WTC11 (cell line): ENCODE measurements at places on chromosomes 16 and 17. TPM values are rescaled to one million over a fixed set of nuclear protein-coding genes. Genes with fewer than 3 reads are reported as not detected.

GRCh38 chr17:81309140-81309858, 14.2 kb upstream of the SLC38A10 start:
- H3K4me3 ChIP-seq: peak overlapping the region; percentile 27
- no peaks in the 10 kb centered on the region; the same call in 1 of the 2 replicates for H3K27me3 ChIP-seq
- H3K27ac ChIP-seq: peak overlapping the region; percentile 92
- peaks cover 9% of the 10 kb centered on the region for H3K4me1 ChIP-seq
- DNase-seq: peak; percentile 64

Gene RNF135
- total RNA-seq: 10.3 to 12.3 TPM (median 10.4 TPM) in 3 replicates

GRCh38 chr17:11278992-11279270, 37.9 kb downstream of the SHISA6 start:
- peaks cover 3% of the 10 kb centered on the region; the same call in 1 of the 2 replicates for H3K27me3 ChIP-seq
- DNase-seq: no peak
- no peak overlapping the region for H3K4me3 ChIP-seq
- H3K36me3 ChIP-seq: peaks cover 34% of the 10 kb centered on the region

GRCh38 chr16:46555951-46556350, 65.2 kb downstream of the SHCBP1 start:
- no peak for DNase-seq
- H3K27me3 ChIP-seq: peaks cover 18% of the 10 kb centered on the region
- H3K4me1 ChIP-seq: peaks cover 3% of the 10 kb centered on the region; the same call in 1 of the 2 replicates
- no peaks in the 10 kb centered on the region for H3K36me3 ChIP-seq

Gene PITPNM3
- total RNA-seq: 2.1 to 2.8 TPM (median 2.3 TPM) in 3 replicates

Gene KDM6B
- total RNA-seq: 13.2 to 16.1 TPM (median 15.8 TPM) in 3 replicates

GRCh38 chr17:40487371-40488020, 13.9 kb downstream of the TNS4 start:
- no peak overlapping the region for H3K27ac ChIP-seq
- H3K27me3 ChIP-seq: peaks cover 2% of the 10 kb centered on the region; the same call in 1 of the 2 replicates
- DNase-seq: no peak
- H3K36me3 ChIP-seq: no peaks in the 10 kb centered on the region

Gene PEMT
- 51.9 to 54.6 TPM (median 53.1 TPM) in 3 replicates for total RNA-seq

Gene KRTAP9-8
- total RNA-seq: not detected in 3 replicates

Gene ZDHHC7
- 35.7 to 38.7 TPM (median 38.1 TPM) in 3 replicates for total RNA-seq

Gene KCNAB3
- total RNA-seq: 3.2 to 6.7 TPM (median 6.5 TPM) in 3 replicates

DNA sequence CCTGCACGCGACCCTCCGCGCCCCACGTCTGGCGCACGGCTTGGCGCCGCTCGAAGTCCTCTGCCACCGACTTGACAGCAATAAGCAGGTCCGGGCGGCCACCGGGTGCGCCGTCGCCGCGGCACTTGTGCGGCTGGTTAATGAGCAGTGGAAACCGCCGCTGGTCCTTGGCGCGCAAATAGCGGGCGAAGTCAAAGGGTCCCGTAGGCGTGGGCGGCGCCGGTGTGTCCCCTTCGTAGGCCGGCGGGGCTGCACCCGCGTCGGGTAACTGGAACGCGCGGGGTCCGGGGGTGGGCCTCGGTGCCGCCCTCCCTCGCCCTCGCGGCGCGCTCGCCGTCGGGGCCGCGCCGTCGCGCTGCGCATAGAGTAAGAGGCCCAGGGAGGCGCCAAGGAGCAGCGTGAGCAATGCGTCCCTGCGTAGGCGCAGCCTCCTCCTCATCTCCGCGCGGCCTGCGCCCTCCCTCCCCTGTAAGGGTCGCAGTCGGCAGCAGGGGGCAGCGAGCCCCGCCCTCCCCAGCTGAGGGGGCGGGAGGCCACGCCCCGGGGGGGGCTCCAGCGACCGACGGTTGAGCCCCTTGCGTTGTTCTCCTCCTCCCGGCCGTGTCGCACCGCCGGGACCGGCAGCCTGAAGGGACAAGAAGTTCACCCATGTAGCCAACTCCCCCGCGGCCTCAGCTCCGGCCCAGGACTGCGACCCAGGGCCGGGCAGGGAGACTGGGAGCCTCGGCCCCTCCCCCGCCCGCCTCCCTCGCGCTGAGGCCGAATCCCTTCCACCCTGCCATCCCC, 558 bp downstream of the B3GNT9 start:
- H3K4me1 ChIP-seq: peaks cover 8% of the 10 kb centered on the region
- peaks cover 51% of the 10 kb centered on the region for H3K27me3 ChIP-seq

Gene BORCS6
- 5.0 to 5.6 TPM (median 5.1 TPM) in 3 replicates for total RNA-seq

DNA sequence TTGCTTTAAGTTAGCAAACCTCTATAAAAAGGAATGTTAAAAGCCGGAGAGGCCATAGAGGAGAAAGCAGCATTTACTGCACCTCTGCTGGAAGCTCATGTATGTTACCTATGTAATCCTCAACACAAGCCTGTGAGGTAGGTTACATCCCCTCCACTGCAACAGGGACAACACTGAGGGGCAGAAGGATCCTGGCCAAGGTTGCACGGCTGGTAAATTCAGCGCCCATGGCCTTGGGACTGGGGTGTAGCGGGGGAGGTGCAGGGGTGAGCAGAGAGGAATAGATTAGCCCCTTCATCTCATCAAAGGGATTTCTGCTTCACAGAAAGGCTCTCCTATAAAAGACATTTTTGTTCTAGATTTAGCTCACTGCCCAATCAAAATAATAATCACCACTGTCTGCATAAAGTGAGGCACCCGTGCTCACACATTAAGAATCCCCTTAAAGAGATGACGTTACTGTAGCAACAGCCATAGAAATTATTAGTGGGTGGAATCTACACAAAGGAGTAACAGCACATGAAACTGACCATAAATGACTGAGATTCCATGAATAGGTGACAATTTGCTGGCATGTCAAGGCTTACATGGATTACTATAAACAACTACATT, 3.3 kb downstream of the ZCCHC14 start:
- H3K4me1 ChIP-seq: peaks cover 47% of the 10 kb centered on the region
- H3K36me3 ChIP-seq: no peaks in the 10 kb centered on the region
- no peaks in the 10 kb centered on the region for H3K27me3 ChIP-seq
- no peak for DNase-seq
- peak overlapping the region; percentile 76 for H3K4me3 ChIP-seq

- H3K36me3 ChIP-seq: peaks cover 13% of the 10 kb centered on the region
- peak overlapping the region; percentile 92 for H3K27ac ChIP-seq
- H3K4me3 ChIP-seq: peak overlapping the region; percentile 94
- no peak for DNase-seq
- H3K27me3 ChIP-seq: no peaks in the 10 kb centered on the region
- peaks cover 26% of the 10 kb centered on the region for H3K4me1 ChIP-seq
Measured at GRCh38 chr16:56931271-56931891, 561 bp upstream of the HERPUD1 start.

DNA sequence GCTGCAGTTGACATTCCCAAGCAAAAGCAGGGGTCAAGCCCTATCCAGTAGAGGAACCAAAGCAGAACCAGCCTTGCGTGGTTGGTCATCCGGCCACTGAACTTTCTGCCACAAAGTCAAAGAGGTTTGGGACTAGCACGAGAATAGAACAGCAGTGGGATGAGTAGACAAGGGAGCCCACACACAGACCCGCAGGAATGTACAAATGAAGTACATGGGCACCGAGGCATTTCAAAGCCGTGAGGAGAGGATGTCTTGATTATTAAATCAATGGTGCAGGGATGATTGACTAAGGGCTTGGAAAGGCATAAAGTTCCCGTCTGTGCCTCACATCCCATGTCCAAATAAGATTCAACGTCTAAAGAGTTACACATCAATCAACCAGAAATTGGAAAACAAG, 81.8 kb upstream of the TBC1D3K start:
- no peaks in the 10 kb centered on the region for H3K4me1 ChIP-seq
- H3K4me3 ChIP-seq: no peak overlapping the region
- H3K27me3 ChIP-seq: no peaks in the 10 kb centered on the region; the same call in 1 of the 2 replicates
- no peak for DNase-seq
- H3K36me3 ChIP-seq: no peaks in the 10 kb centered on the region
- H3K27ac ChIP-seq: no peak overlapping the region

- peaks cover 3% of the 10 kb centered on the region; the same call in 1 of the 2 replicates for H3K4me1 ChIP-seq
- no peak overlapping the region for H3K4me3 ChIP-seq
- H3K27me3 ChIP-seq: peaks cover 81% of the 10 kb centered on the region
- DNase-seq: no peak
Measured at GRCh38 chr17:2018716-2019510, 6.2 kb downstream of the RTN4RL1 start.

Gene CCL8
- total RNA-seq: not detected in 3 replicates

DNA sequence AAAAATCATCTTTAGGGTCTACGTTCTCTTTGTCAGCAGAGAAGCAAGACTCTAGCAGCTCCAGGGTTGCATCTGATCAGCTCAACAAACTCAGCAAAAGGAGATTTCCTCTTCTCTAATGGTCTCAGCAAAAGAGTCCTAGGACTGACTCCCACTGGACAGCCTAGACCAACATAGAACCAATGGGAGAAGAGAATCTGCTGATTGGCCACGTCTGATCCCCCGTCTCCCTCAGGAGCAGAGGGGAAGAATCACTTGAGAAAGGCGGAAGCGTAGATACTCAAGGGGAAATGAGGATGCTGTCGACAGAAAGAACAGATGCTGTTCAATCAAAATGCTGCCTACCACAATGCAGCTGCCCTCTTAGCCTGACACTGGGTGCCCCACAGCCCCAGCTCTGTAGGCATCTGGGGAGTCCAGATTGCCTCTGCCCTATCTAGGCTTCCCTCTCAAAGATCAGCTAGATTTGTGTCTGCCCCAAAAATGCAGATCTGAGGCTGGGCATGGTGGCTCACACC, 31.5 kb upstream of the EMP2 start:
- H3K4me1 ChIP-seq: peaks cover 11% of the 10 kb centered on the region
- no peaks in the 10 kb centered on the region; the same call in 1 of the 2 replicates for H3K27me3 ChIP-seq
- no peak for DNase-seq
- no peak overlapping the region for H3K27ac ChIP-seq
- no peaks in the 10 kb centered on the region for H3K36me3 ChIP-seq

- H3K27me3 ChIP-seq: no peaks in the 10 kb centered on the region
- DNase-seq: peak; percentile 56
- no peaks in the 10 kb centered on the region for H3K36me3 ChIP-seq
- H3K4me3 ChIP-seq: no peak overlapping the region
Measured at GRCh38 chr16:11232852-11233726, 22.9 kb downstream of the SOCS1 start.

DNA sequence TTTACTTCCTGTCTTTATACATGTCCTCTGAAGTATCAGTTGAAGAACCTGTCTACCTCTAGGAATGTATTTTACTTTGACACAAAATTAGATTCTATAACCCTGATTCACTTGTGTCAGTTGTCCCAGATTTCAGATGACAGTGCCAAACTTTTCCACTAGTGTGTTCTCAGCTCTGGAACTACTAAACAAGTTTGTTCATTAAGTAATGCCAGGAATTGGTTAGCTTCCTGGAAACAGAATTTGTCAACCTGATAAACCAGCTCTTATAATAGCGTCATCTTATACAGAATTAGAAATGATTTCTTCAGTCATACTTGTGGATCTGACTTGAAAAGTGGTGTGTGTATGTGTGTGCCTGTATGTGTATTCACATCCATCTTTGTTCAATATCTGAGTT, 7.4 kb downstream of the MAP3K3 start:
- H3K27me3 ChIP-seq: no peaks in the 10 kb centered on the region
- H3K27ac ChIP-seq: no peak overlapping the region
- H3K36me3 ChIP-seq: no peaks in the 10 kb centered on the region
- H3K4me1 ChIP-seq: peaks cover 52% of the 10 kb centered on the region
- no peak for DNase-seq

Gene TVP23B
- 21.3 to 25.1 TPM (median 21.7 TPM) in 3 replicates for total RNA-seq

Gene CACNG1
- not detected in 3 replicates for total RNA-seq

DNA sequence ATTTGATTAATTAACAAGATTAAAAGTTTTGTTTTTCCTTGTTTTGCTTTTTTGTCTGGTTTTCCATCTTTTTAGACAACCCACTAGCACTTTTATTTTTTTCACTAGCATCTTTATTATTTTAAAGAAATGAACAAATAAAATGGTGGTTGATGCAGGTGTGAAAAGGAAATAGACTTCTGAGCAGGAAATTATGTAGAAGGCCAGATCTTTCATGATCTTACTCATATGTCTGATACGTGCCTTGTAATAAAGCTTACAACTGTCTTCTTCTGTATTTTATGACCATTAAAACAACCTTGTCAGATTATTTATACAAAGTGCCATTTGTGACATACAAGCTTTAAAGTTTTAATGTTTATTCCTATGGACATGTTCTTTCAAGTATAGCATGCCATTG, 6.3 kb downstream of the SLFN12L start:
- H3K36me3 ChIP-seq: no peaks in the 10 kb centered on the region
- H3K27me3 ChIP-seq: peaks cover 23% of the 10 kb centered on the region
- no peak overlapping the region for H3K27ac ChIP-seq
- H3K4me1 ChIP-seq: no peaks in the 10 kb centered on the region
- no peak overlapping the region for H3K4me3 ChIP-seq
- no peak for DNase-seq

- DNase-seq: peak; percentile 59
- peaks cover 32% of the 10 kb centered on the region for H3K36me3 ChIP-seq
- H3K4me3 ChIP-seq: no peak overlapping the region
- no peaks in the 10 kb centered on the region for H3K27me3 ChIP-seq
- H3K4me1 ChIP-seq: peaks cover 6% of the 10 kb centered on the region; the same call in 1 of the 2 replicates
Measured at GRCh38 chr17:15436473-15437302, 30.7 kb downstream of the CDRT4 start.
